ENCODE measurements at places on chromosomes 2 and 18. TPM values are rescaled to one million over a fixed set of nuclear protein-coding genes. Genes with fewer than 3 reads are reported as not detected.

The DSC3 gene
- 64.9 TPM for total RNA-seq

The KIF5C gene
- total RNA-seq: under 0.01 TPM

The NT5DC4 gene
- not detected for total RNA-seq

The HSBP1L1 gene
- total RNA-seq: 29.2 TPM

The CNTNAP5 gene
- total RNA-seq: not detected

The MC4R gene
- total RNA-seq: not detected

Data from hair follicular keratinocyte (primary cell).